ENCODE measurements at places on chromosomes 1 and 21.
A peak's percentile ranks its signal among the peaks of the same experiment; 100 is the strongest.

DNA sequence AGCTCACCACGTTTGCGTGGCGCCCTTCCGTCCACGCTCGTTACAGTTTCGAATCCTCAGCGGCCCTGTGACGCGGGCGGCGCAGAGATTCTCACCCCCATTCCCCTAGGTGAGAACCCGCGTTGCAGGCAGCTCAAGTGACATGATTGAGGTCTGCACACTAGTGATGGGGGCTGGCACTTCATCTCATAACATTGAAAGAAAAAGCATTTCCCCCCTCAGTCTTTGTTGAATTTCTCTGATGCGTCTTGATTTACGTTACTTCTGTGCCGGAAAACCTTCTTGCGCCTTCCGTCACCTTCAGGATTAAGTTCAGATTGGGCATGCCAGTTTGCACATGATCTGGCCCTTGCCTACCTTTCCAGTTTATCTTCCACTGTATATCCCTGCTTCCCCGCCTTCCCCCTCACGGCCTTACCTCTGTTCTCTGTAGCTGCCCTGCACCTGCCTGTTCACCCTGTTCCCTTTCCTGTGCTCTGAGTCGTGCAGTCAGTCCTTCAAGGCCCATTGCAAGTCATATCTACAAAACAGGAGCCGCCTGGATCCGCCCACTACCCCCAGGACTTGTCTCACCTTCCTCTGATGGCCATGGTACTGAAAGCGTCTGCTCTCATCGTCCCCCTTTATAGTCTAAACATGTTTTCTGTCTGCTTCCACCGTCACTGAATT is 1.1 kb downstream of the CTPS1 start:
- peak; percentile 45 for DNase-seq

- no peak for DNase-seq
Observed at GRCh38 chr1:197355248-197355995, 87.4 kb downstream of the CRB1 start.

GRCh38 chr1:41673806-41674205 is 189.3 kb upstream of the EDN2 start:
- peak; percentile 91 for DNase-seq

DNA sequence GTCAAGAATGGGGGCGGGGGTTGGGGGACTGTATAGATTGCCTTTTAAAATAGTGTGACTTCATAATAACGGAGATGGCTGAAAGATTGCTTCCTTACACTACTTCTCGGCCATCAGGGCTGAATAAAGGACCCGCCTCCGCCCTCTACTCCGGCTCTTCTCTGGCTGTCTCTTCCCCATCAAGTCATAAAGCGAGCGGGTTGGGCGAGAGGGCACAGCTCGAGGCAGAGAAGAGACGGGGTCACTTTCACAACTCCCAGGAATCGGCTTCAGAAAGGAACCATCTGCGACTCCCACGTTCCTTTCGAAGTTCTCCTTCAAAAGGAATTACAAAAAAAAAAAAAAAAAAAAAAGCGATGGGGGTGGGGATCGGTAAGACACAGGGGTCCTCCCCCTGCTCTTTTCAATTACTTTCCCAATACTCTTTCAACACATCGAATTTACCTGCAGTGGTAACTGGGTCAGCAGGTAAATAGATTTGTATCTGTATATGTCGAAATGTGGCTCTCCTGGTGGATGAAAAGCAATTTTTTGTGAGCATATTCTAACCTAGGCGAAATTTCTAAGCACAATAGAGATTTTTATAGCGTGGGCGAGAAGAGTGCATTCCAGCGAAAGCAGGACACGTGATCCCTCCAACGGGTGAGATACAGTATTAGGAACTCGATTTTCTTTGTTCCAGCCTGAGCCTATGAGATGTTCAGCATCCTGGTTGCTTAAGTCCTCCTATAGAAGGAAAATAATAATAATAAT is 2.0 kb downstream of the LRRC7 start:
- DNase-seq: no peak

GRCh38 chr1:182998482-182998881 is 24.7 kb upstream of the LAMC1 start:
- no peak for DNase-seq

DNA sequence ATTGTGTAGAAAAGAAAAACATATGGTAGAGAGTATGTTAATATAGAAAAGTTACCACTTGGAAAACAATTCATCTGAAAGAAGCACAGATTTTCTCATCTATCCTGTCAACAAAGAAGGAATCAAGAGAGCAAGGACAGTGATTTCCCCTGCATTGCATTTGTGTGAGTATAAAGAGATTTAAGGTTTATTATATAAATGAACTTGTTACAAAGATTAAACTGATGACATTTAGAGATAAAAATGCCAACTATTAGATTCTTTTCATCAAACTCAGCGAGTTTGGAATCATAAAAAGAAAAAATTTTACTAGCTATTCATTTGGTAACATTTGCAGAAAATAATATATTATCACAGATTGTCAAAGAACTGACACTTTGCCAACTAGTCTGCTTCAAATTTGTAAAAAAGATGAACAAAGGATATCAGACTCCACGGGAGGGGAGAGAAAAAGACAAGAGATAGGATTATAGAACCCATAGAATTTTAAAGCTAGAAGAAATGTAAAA is at the start of gene RGS21:
RGS21 (plus strand) TSS at position 51 of the 509 bp plus-strand sequence. CDS start 26,045 bp downstream, outside the sequence.
- DNase-seq: no peak

GRCh38 chr1:32336591-32336932 is 529 bp upstream of the MARCKSL1 start:
- no peak for DNase-seq

GRCh38 chr1:114903480-114903879 is 48.8 kb downstream of the SYCP1 start:
- no peak for DNase-seq

- DNase-seq: peak; percentile 16
Observed at GRCh38 chr1:100463791-100464424, 74.0 kb upstream of the GPR88 start.

DNA sequence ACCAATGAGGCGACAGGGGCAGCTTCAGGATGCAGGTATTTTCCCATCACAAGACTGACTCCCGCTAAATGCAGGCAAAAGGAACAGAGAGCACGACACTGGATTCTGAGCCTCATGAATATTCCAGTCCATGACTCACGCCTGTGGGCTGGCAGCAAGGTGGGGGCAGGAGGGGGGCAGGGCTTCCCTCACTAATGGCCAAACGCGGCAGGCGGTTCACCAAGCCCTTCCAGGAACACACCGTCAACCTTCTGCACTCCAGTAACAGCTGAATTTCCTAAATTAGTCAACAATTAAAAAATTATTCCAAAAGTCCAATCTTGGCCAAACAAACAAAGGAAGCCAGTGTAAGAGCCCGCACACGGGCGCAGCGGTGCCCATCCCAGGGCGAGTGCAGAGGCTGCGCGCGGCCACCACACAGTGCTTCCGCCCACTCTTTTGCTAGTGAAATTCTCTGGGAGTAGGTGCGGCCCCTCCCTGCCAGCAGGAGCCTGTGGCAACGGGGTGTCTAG is 12.5 kb upstream of the GPR153 start:
- DNase-seq: peak; percentile 58

GRCh38 chr21:30102871-30103270 is 63.7 kb downstream of the CLDN17 start:
- DNase-seq: no peak

GRCh38 chr1:5926686-5927435 is 65.4 kb downstream of the NPHP4 start:
- DNase-seq: no peak
